HFF-Myc (cell line): ENCODE measurements at places on chromosomes 1 and 21.

GRCh38 chr1:172906778-172907592 is 143.8 kb downstream of the TNFSF18 start:
- peak; percentile 66 for DNase-seq

- DNase-seq: no peak
Measured at GRCh38 chr21:42312626-42313104, 2.5 kb downstream of the TFF3 start.

DNA sequence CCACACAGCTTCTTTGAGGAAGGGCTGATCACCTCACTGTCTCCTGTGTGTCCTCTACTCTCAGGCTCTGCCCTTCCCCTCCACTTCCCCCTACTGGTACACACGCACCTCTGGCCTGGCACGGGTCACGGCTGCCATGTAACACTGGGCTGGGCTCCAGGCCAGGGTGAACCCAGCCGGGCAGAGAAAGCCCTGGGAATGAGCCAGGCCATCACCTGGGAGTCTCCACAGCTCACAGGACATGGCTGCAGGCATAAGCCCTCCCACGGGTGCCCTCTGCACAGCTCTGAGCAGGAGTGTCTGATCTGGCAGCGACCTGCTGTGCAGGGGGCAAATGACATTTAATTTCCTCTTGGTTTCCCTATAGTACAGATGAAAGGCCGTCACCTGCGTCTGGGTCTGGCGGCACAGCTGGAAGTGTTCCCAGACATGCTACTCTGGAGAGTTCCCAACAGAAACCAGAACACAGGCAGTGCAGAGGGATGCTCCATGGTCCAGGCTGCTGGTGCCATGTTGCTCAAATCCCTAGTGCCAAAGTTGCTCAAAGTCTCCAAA is 61.2 kb downstream of the ERI3 start:
- no peak for DNase-seq

- no peak for DNase-seq
Measured at GRCh38 chr1:173863224-173864161, 4.3 kb downstream of the GAS5 start.

GRCh38 chr1:22825486-22826189 is 115.0 kb downstream of the EPHB2 start:
- no peak for DNase-seq

DNA sequence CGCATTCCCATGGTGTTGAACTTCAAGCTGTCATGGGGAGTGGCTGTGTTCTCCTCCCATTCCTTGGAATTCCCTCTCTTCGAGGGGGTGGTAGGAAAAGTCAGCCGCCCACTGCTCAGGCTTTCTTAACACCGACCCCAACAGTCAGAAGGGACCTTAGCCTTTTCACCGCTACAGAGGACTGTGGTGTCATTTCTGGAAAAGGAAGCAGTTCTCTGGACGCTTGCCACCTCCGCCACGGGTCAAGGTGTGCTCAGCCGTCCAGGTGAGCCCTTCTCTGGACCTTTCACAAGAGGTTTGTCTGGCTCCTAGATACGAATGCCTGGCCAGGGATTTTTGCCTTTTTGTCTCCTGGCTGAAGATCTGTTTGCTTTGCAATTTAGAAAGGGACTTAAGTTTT is 31.8 kb downstream of the CLIC6 start:
- no peak for DNase-seq

DNA sequence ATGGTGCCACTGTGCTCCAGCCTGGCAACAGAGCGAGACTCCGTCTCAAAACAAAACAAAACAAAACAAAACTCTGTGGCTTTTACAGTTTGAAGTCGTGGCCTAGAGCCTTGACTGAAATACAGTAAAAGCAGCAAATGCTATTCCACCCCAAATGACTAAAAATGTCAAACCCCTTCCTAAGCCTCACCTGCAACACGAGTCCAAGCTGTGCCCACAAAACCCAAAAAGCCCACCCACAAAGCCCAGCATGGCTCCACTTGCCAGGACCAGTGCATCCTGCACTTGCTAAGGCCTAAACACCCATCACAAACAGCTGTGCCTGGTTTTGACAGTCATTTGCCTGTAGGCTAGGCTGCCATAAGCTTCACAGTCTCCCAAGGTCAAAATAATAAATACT is 21.3 kb downstream of the VAV3 start:
- no peak for DNase-seq

- DNase-seq: no peak
Measured at GRCh38 chr1:62333441-62333840, 14.2 kb upstream of the KANK4 start.

DNA sequence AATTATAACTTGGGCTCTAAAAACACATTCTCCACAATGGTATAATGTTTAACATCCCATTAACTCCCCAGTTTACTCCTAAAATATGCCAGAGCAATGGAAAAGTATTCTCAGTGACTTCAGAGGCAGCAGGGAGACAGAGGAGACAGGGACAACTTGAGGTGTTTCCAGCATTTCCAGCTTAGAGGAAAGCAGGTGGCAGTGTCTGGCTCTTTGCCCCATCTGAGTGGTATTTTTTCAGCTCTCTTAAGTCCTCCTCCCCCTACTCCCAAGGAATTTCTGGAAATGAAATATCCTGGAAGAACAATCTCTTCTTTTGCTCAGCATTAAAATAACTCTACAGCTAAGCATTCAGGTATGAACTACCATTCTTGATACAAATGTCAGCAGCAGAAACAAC is 10.8 kb upstream of the ERMAP start:
- DNase-seq: no peak

- no peak for DNase-seq
Measured at GRCh38 chr1:153485863-153486262, 25.4 kb upstream of the S100A7 start.

GRCh38 chr1:204377800-204378668 is 18.3 kb upstream of the PLEKHA6 start:
- no peak for DNase-seq
